ENCODE measurements at places on chromosomes 16 and 17. TPM values are rescaled to one million over a fixed set of nuclear protein-coding genes. Genes with fewer than 3 reads are reported as not detected.

CTDNEP1 gene
- 332 TPM for total RNA-seq

DNA sequence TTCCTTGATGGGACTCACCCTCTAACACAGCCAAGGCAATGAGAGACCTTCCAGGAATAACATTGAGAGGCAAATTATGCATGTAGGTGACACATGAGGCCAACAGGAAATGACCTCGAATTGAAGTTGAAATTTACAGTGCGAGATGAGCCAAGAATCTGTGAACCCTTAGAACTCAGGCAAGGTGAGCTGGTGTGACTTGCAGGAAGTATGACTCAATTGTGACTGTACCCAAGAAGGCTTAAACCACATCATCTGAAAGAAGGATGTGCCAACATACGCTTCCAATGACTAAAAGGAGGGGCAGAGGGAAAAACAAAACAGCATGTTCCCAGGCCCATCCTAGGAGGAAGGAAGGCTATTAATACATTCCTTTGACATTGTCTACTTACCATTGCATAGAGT lies 44.8 kb downstream of the PITPNC1 start:
- no peak for DNase-seq

MEFV gene
- 0.81 TPM for total RNA-seq

INCA1 gene
- total RNA-seq: 3.8 TPM

PTGES3L gene
- 47.8 TPM for total RNA-seq

DNA sequence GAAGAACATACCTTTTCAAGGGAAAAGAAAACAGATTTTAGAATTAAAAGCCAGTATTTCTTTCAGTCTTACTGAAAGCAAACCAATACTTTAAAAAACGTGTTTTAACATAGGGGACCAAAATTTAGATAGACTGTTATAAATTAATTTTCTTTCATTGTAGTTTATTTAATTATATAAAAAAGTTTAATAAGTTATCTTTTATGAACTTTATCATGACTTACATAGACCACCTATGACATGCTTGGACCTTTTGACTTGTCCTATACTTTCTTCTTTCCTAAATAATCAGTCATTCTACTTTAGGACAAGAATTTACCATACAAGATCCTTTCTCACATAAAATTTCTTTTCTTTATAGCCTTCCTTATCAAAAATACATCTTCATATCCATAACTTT lies 102.0 kb upstream of the HAS3 start:
- DNase-seq: no peak

DNA sequence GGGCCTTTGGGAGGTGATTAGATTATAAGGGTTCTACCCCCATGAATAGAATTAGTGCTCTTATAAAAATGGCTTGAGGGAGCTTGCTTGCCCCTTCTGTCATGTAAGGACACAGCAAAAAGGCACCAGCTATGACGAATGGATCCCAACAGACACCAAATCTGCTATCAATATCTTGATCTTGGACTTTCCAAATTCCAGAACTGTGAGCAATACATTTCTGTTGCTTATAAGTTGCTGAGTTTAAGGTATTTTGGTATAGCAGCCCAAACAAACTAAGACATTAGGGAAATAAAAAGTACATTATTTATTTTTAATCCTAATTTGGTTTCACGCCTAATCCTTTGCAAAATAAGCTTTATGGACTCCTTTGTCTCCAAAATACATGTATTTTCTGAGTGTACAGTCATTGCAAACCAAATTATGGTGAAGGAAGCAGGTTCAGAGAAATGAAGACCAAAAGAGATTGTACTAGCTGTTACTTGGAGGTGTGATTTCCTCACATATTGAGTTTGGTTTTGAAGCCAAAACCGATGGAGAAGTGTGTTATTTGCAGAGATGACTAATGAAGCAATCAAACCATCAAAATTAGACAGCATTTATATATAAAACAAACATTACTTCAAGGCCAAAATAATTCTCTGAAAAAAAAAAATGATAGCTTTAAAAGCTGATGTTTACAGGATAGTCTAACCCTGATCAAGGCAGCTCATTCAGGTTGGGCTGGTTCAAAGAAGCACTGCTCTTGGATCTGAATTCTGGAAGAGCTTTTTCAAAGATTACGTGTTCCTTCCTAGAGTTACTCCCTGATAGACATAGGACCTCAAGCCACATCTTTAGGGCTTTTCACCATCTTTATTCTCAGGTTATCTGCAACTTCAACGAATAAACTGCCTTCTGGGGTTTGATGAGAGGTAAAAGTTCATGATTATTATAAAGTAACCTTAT lies 71.6 kb downstream of the MYO1D start:
- no peak for DNase-seq

CENPT gene
- 20.1 TPM for total RNA-seq

DNA sequence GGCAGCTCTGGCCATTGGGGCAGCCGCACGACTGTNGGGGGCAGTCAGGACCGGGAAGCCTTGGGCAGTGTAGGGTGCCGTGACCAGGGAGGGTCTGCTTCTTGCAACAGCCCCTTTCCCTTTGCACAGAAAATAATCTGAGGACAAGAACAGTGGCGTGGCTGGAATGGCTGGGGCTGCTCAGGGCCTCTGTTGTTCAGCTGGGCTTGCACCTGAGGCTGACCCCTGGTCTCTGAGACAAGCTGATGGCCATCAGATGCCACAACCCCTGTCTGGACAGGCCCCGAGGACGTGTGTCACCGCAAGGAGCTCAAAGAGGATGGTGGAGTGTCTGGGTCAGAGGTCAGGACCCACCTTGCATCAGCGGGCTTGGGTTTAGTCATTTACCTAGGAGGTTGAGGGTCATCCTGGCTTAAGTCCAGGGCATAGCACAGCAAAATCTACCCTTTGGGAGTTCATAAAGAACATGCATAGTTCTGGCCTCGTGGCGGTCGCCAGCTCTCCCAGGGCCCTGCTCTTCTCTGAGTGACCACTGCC lies 46.9 kb downstream of the METRNL start:
- peak; percentile 45 for DNase-seq

NPTX1 gene
- 0.84 TPM for total RNA-seq

UBE2Z gene
- 46.7 TPM for total RNA-seq

- DNase-seq: no peak
These were observed 790 bp downstream of the BCKDK start for GRCh38 chr16:31108794-31109558.

DNA sequence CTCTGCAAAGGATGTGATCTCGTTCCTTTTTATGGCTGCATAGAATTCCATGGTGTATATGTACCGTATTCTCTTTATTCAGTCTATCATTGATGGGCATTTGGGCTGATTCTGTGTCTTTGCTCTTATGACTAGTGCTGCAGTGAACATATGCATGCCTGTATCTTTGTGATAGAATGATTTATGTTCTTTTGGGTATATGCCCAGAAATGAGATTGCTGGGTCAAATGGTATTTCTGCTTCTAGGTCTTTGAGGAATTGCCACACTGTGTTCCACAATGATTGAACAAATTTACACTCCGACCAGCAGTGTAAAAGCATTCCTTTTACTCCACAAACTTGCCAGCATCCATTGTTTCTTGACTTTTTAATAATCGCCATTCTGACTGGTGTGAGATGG lies 60.2 kb upstream of the ADORA2B start:
- DNase-seq: no peak

- DNase-seq: no peak
These were observed 250.3 kb upstream of the CDH11 start for GRCh38 chr16:65372171-65372570.

BRICD5 gene
- total RNA-seq: 3.0 TPM

DNA sequence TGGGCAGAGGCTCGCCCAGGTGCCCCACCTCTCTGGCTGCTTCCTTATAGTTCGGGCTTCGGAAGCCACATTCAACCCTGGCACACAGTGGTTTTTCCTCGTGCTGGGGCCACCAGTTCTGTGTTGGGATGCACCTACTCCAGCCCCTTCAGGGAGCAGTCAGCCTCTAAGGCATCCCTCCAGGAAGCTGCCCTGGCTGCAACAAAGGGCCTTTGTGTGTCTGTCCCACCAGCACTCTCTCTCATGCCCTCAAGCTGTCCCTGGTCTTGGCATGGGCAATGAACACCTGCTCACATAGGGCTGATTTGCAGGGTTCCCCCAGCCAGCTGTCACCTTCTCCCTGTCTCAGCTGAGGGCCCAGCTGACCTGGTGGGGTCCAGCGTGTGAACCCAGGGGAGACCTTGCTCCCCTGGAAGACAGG lies 754 bp upstream of the NOXO1 start:
- DNase-seq: no peak

TAC4 gene
- not detected for total RNA-seq

Data from psoas muscle (tissue), 8 donors.